ENCODE measurements at places on chromosomes 16 and 17. TPM values are rescaled to one million over a fixed set of nuclear protein-coding genes. Genes with fewer than 3 reads are reported as not detected.

- DNase-seq = no peak
These were observed 5.8 kb upstream of the RARA start for GRCh38 chr17:40303009-40303657.

DNA sequence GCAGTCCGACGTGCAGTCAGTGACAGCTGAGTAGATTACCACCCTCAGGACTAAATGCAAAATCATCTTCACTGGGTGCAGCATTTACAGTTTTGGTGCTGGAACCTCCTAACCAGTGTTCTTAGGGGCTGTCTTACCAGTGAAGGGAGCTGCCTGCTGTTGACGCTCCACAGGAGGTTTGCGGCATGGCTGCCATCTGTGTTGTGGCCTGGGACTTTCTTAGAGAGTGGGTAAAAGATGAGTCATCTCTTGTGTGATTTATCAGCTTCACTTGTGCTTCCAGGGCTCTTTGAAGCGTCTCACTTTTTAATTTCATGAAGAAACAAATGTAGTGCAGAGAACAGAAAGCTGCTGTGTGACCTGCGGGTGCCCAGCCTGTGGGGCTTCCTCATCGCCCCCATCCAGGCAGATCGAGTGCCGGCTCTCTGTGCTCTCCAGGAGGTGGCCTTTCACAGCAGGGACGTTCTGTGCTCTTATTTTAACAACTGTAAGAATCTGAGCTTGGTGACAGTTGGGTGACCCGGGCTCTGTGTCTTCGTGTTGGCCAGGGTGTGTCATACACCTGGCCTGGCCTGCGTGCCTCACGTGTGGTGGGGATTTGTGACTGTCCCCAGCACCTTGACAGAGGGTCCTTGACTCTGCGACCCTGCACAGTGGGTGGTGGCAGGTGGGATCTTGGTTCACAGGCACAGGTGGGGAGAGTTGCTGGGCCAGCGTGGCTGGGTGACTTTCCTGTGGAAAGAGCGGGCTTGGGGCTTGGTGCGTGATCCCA is 24.3 kb upstream of the ZNF750 start:
- DNase-seq = no peak

DNA sequence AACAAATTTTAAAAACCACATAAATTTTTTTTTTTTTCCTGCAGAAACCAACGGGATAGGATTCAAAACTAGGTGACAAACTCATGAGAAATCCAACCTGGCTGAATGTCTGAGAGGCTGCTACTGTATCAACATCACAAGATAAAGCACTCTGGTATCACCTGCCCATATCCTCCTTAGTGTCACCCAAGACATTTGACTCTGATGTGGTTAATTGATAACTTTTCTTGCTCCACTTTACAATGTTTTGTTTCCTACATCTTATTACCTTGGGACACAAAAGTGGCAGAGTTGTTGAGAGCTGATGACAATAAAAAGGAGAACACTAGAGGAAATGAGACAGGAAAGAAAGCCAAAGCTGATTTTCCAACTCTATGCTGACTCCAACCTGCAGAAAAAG is 4.0 kb upstream of the FBXL20 start:
- DNase-seq = no peak

DNA sequence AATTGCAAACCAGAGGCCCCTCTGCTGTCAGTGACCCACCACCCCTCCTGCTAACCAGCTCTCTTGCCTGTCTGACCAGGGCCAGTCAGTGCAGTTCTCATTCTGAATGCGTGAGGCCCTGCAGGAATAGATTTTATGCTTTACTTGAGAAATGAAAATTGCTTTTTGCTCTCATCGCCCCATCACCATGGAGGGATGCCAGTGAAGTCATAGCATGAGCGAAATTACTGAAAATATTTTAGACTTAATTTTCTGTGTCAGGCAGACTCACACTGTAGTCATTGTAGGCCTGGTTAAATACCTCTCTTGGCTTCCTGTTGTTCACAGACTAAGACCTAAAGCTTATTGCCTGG is 490.5 kb upstream of the CDH5 start:
- no peak for DNase-seq

DNA sequence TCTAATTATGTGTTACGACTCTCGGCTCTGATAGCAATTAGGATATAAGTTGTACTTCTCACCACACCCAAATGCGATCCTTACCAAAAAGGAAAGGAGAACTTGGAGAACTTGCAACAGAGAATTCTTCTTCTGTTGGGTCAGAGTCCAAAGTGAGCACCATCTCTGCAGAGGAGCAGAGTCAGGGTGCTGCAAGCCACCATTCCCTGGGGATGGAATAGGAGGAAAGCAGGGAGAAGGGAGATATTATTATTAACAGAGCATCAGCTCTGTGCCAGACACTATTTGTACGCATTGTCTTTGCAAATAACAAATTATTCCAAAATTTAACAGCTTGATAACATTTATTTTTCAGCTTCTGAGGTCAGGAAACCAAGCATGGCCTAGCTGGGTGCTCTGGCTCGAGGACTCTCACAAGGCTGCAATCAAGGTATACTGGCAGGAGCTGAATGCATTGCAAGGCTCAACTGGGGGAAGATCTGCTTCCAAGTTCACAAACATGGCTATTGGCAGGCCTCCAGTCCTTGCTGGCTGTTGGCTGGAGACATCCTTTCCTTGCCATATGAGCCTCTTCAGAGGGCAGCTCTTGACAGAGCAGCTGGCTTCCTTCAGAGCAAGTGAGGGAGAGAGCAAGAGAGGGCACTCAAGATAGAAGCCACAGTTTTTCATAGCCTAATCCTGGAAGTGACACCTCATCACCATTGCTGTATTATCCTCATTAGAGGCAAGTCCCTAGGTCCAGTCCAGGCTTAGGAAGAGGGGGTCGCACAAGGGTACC is 296.2 kb upstream of the CDH5 start:
- DNase-seq = no peak

DNA sequence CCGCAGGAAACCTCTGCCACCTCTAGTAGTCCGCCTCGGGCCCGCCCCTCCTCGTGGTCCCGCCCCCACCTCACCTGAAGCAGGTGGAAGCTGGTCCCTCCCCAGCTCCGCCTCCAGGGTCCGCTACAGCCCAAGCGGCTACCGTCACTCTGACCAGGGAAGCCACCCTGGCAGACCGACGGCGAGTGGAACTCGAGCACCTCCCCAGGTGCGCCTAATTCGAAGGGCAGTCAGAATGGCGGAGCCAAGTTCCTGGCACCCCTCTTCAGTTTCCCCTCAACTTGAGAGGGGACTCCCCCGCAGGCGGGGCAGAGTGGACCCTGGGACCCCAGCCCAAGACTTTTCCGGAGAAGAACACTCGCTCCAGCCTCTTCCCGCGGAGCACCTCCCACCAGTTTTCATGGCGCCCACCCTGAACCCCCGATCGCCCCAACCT is 507 bp downstream of the FHOD1 start:
- no peak for DNase-seq

GRCh38 chr17:30808785-30809286 is 15.7 kb downstream of the CRLF3 start:
- DNase-seq = no peak

The HBQ1 gene
- 1.6 TPM for polyA plus RNA-seq

The MYH1 gene
- polyA plus RNA-seq = not detected

The TOX3 gene
- polyA plus RNA-seq = not detected

The CA5A gene
- not detected for polyA plus RNA-seq
